NCI-H1930 (cell line): ENCODE measurements at places on chromosomes 7 and 10.

DNA sequence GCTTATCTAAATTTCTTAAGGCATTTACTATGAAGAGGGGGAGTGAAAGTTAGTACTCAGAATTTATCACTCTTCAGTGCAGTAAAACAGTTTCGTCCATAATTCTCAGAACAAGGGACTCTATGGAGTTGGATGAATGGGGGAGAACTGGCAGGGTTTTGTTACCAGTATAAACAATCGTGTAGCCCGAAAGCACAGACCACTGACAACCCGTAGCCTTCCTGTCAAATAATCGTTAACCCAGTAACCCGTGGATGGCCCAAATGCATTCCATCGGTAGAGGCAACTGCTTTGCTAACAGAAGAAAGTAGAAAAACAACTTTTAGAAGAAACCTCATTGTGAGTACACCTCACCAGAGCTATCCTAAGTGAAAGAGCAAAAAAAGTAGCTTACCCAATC lies 583.9 kb downstream of the NXPH1 start:
- no peak for DNase-seq

DNA sequence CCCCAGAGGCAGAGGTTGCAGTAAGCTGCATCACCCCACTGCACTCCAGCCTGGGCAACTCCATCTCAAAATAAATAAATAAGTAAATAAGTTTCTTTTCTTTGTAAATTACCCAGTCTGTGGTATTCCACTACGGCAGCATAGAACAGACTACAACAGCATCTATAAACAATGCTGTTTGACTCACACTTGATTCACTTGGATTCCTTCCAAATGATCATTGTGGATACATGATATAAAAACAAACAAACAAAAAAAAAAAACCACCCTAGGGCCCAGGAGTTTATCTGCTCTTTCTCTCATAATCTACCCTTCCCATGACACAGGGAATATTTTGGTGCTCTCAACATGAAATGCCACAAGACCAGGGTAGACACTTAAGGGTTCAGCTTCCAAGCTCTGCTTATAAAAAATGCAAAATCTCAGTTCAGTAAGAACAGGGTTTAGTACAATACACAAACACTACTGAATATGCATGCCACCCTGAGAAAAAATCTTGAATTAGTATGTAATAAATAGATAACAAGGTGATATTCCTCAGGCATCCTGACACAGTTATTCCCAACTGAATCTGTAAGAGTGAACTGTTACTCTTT lies 200.9 kb downstream of the FAM107B start:
- no peak for DNase-seq

- DNase-seq: no peak
Observed at GRCh38 chr10:75592791-75593643, 161.6 kb downstream of the LRMDA start.

GRCh38 chr10:101875068-101875688 lies 31.6 kb upstream of the KCNIP2 start:
- DNase-seq: no peak

DNA sequence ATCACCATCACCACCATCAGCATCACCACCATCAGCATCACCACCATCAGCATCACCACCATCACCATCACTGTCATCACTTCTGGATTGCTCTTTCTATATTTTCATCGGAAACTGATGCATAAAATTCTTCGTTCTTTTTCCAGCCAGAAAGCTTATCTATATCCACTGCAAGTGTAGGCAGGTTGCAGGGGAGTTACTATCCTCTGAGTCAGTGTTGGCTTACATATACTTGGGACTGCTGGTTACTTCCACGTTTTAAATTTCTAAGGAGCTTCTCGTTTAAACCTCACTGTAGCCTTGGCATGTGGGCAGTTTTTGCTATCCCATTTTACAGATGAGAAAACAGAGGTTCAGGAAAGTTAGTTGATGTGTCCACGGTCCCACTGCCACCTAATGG lies 66.1 kb downstream of the FOXL3 start:
- no peak for DNase-seq

GRCh38 chr7:7882888-7883287 lies 85.7 kb upstream of the GLCCI1 start:
- DNase-seq: no peak

GRCh38 chr10:46560952-46561351 lies 4.5 kb upstream of the GPRIN2 start:
- no peak for DNase-seq

- no peak for DNase-seq
Observed at GRCh38 chr7:4682621-4683042, 537 bp downstream of the FOXK1 start.

DNA sequence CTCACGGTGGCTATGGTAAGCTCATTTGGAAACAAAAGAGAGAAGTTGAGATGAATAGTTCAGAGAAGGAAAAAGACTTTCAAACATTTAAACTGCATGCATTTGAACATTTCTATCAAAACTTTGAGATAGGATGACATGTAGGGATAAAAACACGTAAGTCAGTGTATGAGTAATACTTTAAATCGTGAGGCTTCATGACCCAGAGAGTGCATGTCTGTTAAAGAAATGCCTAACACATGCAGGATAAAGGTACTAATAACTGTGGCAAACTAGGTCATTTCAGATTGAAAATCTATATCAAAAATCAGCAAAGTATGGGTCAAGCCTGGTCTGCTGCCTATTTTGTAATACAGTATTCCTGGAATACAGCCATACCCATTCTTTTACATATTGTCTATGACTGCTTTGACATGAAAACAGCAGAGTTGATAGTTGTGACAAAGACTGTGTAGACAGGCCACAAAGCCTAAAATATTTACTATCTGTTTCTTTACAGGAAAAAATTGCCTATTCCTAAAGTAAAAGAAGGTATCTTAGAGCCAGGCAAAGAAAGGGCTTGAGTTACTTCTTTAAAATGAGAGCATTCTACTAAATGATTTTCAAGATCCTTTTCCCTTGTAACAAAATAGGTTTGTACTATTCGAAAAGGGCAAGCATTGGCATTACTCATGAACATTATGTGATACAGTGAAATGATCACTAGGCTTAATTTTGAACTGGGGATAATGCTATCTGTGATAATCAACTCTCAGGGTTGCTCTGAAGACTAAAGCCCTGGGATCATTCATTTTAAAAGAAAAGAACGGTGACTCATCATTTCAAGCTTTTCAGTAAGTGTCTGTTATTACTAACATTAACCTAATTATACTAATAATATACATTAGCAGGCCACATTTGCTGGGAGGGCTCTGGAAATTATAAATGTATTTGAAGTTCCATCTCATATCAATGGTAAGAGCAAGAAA lies 185.9 kb downstream of the CRPPA start:
- DNase-seq: no peak

GRCh38 chr7:42479816-42480633 lies 243.0 kb upstream of the GLI3 start:
- no peak for DNase-seq

GRCh38 chr10:3704565-3705325 lies 80.3 kb downstream of the KLF6 start:
- DNase-seq: no peak

DNA sequence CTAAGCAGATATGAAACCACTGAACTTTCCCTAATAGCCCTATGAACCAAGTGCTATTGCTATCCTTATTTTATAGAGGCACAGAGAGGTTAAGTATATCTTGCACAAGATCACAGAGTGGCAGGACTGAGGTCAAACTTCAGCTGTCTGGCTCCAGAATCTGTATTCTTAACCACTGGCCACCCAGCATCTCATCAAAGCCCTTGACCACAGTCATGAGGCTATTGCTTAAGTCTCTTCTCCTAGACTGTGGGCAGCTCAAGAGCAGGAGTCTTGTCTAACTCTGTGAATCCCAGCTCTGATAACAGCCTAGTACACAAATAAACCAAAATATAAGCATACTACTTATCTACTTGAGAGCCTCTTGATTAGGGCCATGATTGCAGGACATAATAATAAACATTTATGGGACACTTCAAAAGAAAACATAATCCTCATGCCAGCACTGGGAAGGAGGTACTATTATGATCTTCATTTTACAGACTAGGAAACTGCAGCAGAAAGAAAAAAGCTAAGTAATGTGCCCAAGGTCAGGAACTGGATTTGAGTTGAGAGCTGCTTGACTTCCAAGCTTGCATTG lies 22.4 kb upstream of the SMC3 start:
- no peak for DNase-seq

GRCh38 chr10:729213-729612 lies 39.7 kb upstream of the DIP2C start:
- DNase-seq: no peak

DNA sequence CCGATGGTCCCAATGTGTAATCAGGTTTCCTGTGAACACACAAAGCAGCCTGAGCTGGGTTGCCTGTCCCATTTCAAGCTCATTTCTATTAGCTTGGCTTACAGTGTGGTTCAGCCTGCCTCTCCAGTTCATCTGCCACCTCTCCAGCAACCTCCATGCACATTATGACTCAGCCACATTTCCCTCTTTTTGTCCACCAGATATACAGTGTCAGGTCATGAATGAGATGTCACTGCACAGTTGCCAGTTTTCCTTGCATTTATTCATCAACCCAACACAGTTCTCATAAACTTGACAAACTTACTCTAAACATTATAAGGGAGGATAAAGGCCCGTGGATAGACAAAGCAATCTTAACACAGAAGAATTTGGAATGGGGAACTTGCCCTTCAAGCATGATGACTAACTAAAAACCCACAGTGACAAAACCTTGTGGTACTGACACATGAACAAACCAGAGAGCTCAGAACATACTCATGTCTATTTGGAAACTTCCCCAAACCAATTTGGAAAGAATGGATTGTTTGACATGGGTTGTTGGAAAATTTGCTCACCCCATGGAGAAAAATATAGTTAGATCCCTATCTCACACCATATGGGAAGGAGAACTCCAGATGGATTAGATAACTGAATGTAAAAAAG lies 2.5 kb upstream of the CFAP58 start:
- DNase-seq: no peak

- no peak for DNase-seq
Observed at GRCh38 chr10:107094824-107095522, 69.5 kb downstream of the SORCS1 start.

GRCh38 chr7:38798552-38799267 lies 110.3 kb downstream of the VPS41 start:
- no peak for DNase-seq

DNA sequence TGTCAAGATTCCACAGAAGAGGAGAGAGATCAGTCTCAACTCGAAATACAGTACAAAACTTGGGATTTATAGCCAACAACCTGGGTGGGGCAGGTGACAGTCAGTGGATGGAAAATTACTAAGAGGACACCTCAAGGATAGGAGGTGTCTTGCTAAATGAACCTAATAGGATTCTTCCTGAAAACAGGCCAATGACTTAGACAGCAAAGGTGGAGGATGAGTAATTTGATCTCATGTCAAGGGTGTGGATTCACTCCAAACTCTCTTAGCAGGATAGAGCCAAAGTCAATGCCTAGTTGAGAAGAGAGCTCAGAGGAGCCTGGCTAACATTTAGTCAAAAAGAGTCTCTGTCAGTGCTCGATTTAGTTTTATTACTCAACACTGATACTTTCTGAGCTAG lies 106.7 kb upstream of the INSYN2A start:
- no peak for DNase-seq

DNA sequence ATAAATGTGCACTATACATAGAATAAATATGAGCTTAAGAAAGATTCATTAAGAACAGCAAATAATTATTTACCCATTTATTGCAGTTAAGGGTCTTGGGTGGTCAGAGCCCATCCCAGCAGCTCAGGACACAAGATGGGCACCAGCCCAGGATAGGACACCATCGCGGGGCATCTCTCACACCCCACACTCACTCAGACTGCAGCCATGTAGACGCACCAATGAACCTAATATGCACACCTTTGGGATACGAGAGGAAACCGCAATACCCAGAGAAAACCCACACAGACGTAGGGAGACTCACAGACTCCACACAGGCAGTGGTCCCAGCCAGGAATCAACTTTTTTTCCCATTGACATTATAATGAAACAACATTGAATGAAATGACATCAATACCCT lies 36.0 kb downstream of the CARD11 start:
- no peak for DNase-seq

- DNase-seq: no peak
Observed at GRCh38 chr7:135855846-135856245, 107.2 kb upstream of the FAM180A start.

- DNase-seq: no peak
Observed at GRCh38 chr7:78055599-78055998, 257.0 kb downstream of the PHTF2 start.

DNA sequence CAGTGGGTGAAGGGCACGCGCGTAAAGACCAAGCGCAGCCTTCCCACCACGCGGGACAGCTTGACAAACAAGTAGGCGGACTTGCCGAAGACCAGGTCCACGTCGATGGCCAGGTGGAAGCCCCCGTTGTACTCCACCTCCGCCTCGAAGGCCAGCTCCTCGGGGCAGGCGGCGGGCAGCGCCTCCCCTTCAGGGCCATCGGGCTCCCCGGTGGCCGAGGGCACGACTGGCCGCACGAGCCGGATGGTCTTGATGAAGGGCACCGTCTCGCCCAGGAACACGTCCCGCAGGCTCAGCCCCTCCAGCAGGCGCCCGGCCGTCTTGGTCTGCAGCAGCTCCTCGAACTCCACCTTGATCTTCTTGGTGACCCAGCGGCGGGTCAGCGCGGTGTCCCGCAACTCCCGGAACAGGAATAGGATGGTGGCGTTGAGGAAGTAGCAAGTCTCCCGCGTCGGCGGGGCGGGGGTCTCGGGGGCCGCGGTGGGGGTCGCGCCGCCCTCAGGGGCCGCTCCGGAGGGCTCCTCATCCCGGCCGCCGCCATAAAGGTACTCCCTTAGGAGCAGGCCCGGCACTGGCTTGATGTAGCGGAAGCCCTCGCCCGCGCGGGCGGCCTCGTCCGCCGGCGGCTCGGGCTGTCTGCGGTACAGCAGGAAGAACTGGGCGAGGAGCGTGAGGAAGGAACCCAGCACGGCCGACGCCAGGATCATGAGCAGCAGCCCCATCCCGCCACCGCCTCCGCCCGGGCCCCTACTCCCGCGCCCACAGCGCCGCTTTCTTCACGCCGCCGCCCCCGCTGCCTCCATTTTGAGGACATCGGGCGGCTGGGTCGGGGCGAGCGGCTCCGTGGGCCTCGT lies 507 bp downstream of the PDZD8 start:
- DNase-seq: no peak

GRCh38 chr7:96045919-96046318 lies 273.6 kb downstream of the DYNC1I1 start:
- DNase-seq: peak; percentile 97

DNA sequence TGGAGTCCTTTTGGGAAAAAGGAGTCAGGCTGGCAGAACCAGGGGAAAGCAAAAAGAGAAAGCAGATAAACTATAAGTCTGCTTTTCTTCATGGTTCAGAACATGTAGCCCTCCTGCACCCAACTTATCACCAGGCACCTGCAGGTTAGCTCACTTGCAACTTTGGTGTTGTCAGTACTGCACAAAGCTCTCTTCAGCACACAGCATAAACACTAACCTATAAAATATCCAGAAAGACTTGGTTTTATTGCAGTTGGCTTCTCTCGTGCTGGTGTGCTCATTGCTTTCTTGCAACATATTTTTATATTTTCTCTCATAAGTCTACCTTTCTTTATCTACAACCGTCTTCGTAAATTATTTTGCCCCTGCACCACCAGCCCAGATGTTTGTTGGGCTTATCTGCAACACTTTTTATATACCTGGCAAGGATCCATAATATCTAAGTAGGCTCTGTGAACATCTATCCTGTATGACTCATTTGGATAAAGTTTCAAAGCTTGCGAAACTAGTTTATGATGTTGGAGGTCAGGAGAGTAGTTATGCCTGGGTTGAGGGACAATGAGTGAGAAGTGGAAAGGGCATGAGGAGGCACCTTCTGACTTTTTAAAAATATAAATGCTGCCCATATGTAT lies 164.6 kb downstream of the ANKRD30A start:
- DNase-seq: no peak
